Heart left ventricle (tissue), 16 donors: ENCODE measurements at places on chromosomes 6 and 20. TPM values are rescaled to one million over a fixed set of nuclear protein-coding genes. Genes with fewer than 3 reads are reported as not detected.

GRCh38 chr6:146489468-146490151 is 54.0 kb upstream of the RAB32 start:
- DNase-seq: no peak

GRCh38 chr20:19855416-19855815 is 97.4 kb downstream of the RIN2 start:
- DNase-seq: no peak

GRCh38 chr6:139540276-139540675 is 165.8 kb upstream of the CITED2 start:
- no peak for DNase-seq

The ZKSCAN3 gene
- 1.8 TPM for polyA plus RNA-seq

DNA sequence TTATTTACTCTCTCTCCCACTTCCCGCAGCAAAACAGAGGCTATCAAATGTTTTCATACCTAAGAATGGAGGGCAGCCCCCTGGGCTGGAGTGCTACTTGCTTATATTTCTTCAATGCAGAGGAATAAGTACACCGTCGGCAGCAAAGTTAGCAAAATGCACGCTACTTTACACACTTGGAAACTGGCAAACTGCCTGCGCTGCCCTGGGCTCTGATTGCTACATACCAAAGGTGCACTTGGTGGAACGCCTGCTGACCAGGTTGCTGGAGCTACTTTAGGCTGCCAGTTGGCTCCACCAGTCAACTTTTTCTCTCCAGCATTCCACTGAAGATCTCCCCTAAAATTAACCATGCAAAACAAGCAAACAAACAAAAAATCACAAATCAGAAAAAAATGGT is 62.4 kb downstream of the PRSS35 start:
- DNase-seq: no peak

The TMEM151B gene
- polyA plus RNA-seq: 1.4 TPM

DNA sequence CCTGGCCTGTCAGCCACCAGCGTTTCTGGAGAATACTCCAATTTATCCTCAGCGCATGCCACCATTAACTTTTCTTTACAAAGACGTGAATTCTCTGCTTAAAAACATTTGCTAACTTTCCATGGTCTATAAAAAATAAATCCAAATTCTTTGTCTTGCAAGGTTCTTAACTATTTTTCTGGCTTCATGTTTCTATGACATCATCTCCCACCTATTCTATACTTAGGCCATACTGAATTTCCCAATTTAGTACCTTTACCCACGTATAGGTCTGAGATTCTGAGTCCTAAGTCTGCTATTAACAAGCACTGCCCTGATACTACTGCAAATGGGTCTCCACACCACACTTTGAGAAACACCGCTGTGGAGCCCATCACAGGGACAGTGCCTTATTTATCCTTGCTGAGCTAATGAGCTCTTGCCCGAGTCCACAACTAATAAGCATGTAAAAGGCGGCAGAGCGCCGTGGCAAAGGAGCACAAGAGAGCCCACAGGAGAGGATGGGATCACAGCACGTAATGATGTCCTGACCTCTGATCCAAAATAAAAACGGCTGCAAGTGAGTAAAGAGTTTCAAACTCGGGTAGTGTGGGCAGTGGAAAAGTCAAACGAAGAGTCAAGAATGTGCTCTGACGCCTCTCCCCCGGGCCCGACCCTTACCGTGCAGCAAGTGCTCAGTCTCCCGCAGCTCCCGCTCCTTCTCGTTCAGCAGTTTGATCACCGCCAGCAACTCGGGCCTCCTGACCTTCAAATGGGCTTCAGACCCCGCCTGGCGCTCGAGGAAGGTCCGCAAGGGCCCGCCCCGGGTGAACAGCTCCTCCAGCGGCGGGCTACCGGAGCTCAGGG is 519 bp downstream of the MTRF1L start:
- no peak for DNase-seq
